ENCODE measurements at places on chromosomes 16 and 17. TPM values are rescaled to one million over a fixed set of nuclear protein-coding genes. Genes with fewer than 3 reads are reported as not detected.

The PRSS8 gene
- not detected for total RNA-seq

The TEX19 gene
- total RNA-seq, result not detected

The DPEP2 gene
- 4.4 TPM for total RNA-seq

DNA sequence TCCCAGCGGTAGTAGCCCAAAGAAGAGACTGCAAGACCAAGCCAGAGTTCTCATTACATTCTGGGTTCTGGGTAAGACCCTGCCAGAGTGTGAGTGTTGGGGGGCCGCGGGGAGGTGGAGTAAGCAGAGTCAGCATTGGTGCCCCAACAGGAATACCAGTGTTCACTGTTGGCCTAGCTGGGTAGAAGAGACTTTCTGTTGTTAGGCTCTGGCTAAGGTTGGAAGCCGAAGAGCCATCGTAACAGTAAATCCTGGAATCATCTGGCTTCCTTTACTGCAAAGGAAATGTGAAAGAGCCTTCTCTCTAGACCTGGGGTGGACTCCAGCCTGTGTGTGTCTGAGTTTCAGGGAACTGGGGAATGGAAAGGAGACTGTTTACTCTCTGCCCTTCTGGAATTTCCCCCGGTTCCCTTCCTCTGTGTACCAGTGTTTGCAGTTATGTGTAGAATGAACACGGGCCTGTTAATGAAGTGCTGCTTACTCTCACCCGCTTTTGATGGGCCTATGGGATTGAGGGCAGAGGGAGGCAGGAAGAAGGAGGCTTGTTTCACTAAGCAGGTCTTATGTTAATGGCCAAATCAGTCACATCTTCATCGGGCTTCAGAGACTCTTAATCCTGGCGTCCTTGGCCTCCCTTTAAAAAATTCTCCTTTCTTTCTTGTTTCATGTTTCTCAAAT is 68.5 kb downstream of the WWP2 start:
- peak; percentile 28 for DNase-seq

The DPEP3 gene
- total RNA-seq, result not detected

- no peak for DNase-seq
Observed at GRCh38 chr16:31243734-31244670, 15.8 kb upstream of the ITGAM start.

DNA sequence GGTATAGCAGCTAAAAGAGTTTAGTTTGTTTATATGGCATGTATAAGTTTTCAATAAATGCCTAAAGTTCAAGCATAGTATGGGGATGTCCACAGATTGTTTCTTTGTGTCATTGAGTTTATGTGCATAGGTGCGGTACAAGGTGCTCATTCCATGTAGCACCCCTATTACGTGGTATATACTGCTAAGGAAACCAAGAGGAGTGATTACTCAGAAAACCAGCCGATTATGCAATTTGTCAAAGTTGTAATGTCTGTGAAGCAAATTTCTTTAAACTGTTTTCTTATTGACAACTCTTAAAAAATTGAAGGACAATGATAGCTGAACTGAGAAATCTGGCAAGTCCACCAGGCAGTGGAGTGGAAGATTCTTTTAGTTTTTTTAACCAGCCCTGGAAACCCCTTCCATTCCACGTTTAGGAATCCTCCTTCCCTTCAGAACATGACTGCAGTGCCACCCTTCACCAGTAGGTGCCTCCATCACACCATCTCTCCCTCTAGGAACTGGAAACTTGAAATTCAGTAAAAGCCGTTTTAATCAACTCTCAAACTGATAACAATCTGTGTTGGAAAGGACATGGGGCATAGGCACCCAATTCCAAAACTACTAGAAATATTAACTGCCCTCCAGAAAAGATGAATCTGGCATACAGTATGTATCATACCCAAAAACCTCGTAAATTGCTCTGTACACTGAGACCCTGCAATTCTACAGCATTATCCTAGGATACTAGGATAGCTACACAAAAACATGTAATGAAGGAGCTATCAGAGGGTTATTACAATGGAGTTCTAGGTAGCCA is 43.5 kb downstream of the REXO5 start:
- DNase-seq, result peak; percentile 88

The TBX21 gene
- 1.1 TPM for total RNA-seq

The HSD17B1 gene
- 2.4 TPM for total RNA-seq

DNA sequence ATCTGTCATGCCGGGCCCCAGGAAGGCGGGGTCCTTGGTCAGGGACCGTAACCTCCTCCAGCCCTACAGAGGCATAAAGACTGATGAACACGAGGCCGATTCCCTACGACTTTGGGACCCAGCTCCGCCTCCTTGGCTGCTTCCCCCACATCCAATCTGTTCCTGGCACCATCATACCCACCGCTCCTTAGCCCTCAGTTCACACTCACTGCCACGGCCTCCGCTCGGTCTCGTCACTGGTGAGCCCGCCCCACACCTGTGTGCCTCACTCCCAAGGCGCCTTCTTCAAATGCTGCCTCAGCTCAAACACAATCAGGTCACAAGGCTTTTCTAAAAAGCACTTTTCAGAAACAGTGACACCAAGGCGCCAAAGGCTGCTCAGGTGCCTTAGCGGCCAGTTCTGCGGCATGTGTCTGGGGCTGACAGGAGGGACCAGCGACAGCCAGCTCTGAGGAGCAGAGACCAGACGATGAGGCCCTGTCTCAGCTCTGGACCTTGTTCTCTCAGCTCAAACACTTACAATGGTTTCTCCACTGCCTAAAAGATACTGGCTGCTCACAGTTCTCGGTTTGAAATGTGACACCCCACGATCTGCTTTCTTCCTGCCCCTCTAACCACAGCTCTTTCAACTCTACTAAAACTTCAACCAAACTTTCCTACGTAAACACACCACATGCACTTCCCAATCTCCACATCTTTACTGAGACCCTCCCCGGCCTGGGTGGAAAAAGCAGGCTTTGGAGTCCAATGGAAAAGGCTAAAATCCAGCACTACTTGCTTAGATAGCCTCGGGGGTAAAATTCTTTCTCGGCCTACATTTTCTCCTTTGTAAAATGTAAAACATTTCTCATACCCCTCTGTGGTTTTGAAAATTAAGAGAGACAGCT is 33.2 kb downstream of the CYB5D2 start:
- no peak for DNase-seq

- no peak for DNase-seq
Observed at GRCh38 chr17:50828508-50829170, 6.7 kb upstream of the WFIKKN2 start.

The IL17C gene
- total RNA-seq, result not detected

The C17orf67 gene
- 6.2 TPM for total RNA-seq

DNA sequence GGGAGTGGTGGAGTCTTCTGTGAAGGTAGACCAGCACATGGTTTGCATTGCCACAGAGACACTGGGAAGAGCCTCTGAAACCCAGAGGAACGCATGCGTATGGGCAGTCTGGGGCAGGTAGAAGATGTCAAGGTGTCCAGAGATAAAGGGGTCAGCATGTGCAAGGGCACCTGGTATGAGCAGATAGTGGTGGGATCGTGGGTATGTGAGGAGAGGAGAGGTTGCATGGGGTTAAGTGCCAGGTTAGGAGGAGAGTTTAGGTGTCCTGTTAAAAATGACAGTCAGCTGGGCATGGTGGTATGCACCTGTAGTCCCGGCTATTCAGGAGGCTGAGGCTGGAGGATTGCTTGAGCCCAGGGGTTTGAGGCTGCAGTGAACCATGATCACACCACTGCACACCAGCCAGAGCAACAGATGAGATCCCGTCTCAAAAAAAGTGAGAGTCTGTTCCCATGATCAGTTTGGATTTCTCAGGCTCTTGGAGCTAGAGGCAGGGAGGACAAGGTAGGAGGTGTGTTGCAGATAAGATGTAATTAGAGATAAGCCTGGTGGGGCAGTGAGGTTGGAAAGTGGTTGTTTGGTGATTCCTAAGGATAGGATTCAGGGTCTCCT is 3.0 kb downstream of the PYCARD start:
- no peak for DNase-seq

The SSTR5 gene
- total RNA-seq, result not detected

The NAGS gene
- total RNA-seq, result 0.58 TPM

- no peak for DNase-seq
Observed at GRCh38 chr17:67500261-67500660, 123.2 kb downstream of the PITPNC1 start.

The GPRC5C gene
- 62.9 TPM for total RNA-seq

- no peak for DNase-seq
Observed at GRCh38 chr16:22358000-22358399, 16.4 kb downstream of the CDR2 start.

DNA sequence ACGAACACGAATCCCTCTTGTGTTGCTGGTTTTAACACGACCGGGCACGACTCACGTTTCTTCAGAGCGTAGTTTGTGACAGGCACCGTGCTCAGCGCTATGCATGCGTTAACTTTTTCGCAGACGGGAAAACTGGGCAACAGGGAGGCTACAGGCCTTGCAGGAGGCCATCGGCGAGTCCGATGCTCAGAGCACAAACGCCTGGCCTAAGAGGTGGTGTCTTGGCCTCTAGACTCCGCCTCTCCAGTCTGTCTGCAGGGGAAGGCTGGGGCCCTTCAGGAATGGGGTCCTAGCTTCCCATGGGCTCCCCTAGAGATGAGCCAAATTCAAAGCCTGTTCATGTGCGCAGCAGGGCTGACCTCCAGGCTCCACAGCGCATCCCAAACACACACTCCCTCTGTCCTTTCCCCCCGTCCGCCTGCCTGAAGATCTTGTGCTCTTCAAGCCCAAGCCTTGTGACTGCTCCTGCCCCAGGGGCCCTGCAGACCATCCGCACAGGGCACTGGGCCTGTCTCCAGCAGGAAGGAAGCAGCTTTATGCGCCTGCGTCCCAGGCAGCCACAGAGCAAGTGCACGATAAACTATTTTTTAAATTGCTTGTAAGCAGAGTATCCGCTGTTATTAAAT is 3.1 kb downstream of the CLCN7 start:
- DNase-seq, result no peak

DNA sequence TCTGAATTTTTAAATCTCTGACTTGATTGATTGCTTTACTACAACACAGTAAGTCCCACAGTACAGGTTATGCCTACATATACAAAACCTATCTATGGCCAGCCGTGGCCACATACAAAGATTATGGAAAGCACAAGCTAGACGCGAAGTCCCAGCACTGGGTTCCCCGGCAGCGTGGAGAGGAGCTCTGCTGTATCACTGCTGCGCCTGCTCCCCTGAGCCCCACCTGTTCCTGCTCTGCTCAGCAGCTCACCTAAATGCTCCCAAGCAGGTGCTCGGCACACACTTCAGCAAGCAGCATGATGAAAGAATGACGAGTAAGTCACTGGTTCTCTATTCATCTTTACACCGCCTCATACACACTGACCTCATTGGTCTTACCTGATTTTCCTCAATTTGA is 20.6 kb downstream of the ZDHHC7 start:
- DNase-seq, result no peak

The GINS3 gene
- 3.1 TPM for total RNA-seq

The TOP2A gene
- 1.4 TPM for total RNA-seq

DNA sequence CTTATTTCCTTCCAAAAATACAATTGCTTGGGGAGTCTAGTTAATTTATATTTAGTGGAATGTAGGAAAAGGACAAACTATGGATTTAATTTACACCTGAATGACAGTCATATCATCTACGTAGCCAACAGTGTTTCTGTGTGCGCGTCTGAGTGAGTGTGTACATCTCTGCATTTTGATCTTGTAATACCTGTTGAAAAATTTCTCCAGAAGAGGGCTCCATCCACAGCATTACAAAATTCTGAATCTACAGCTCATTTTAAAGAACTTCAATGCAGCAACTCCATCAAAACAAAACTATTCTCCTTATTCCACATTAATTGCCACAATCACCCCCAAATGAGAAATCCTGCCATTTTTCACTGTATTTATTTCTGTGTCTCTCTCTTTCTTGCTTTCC is 3.9 kb downstream of the CDH13 start:
- DNase-seq, result no peak

DNA sequence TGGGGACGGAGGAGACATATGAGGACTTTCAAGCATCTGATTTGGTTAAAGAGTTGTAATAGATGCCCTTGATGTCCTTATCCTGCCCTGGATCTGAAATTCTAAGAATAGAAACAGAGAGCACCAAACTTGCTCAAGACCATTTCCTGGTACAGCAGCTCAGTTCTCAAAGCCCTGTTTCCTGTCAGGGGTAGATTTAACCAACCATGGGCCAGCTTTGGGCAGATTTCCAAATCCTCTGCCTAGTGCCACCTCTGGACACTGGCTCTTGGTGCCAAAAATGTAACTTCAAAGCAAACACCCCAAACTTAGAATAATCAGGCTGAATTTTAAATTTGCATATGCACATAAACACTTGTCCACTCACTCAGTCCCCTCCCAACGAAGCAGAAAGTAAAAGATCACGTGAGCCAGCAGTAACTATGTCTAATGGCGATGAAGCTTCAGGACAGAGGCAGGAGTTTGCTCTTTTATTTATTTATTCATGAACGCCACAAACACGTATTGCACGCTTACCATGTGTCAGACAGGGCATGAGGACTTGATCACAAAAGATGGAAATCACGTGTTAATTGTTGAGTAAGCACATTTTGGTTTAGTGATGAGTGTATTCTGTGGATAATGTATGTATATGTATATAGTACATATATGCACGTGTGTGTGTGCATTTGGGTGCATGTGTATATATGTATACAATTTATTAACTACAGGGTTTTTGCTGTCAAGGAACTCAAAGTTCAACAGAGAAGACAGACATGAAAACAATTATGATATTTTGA is 23.1 kb upstream of the SDK2 start:
- no peak for DNase-seq

DNA sequence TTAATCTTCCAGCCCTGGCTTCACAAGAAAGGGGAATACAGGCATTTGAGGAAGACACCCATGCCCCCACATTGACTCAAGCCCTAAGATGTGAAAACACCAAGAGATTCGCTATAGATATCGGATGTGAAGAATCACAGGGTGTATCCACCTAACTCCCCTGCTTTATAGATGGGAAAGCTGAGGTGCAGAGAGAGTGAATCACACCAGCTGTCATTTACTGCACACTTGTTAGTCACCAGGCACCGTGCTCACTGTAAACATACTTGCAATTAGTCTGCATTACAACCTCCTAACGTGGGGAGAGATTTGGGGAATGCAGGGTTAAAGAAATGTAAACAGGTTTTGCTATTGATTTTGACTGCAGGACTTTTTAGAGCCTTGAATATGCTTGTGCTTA is 325.5 kb downstream of the C16orf95 start:
- DNase-seq, result no peak

The ZPBP2 gene
- not detected for total RNA-seq

DNA sequence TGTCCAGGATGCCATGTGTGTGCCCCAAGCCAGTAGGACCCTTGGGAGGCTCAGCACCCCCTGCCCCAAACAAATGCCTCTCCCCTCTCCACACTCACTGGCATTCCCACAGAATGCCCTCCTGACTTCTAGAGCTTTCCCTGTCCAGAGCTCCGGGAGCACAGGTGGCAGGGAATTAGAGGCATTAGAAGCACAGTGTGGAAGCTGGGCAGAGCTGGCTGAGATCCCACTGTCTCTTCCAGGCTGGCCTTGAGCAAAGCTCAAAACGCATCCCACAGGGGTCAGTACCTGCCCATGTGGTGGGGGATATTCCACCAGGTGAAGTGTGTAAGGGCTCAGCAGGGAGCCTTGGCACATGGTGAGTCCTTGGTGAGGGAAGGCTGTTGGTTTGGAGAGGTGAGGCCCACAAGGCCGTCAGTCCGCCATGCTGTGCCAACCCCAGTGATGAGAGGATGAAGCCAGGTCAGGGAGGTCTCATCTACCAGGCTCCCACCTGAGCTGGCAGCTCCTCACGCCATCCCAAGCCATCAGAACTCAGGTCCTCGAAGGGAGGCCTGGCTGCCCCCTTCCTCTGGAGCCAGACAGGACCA is 18.1 kb downstream of the ENDOV start:
- DNase-seq, result no peak

GRCh38 chr17:5819921-5820685 is 235.8 kb upstream of the NLRP1 start:
- DNase-seq, result no peak

- peak; percentile 82 for DNase-seq
Observed at GRCh38 chr16:75238132-75238852, 13.1 kb downstream of the BCAR1 start.

All from sciatic nerve (tissue), 2 donors.